ENCODE measurements at places on chromosomes 3 and 15.

GRCh38 chr15:63338170-63338569, 43.5 kb downstream of the CA12 start:
- no peak for DNase-seq

- DNase-seq: no peak
Measured at GRCh38 chr3:144308396-144308795, 336.8 kb downstream of the DIPK2A start.

- no peak for DNase-seq
Measured at GRCh38 chr3:45802146-45802545, 5.8 kb upstream of the SLC6A20 start.

DNA sequence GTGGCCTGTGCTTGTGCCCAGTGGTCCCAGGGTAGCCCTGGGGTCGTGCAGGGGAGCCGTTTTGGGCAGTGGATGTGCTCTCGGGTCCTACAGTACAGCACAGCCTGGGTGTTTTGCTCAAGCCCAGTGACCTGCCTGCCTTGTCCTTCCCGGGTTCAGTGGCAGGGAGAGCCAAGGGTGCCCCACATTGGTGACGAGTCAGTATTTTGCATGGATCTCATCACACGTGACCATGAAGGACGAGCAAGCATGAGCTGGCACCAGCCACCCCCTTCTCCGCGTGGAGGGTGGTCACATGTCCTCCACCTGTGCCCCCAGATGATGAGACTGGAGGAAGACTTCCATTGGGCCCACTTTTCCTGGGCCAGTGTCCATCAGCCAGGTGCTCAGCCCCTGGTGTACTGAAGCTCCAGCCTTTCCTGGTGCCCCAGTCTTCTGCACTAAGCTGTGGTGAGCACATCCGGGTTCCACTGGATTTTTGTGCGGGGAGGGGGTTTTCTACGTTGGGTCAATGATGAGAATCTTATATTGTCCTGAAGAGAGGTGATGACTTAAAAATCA, 197.5 kb downstream of the UBE3A start:
- DNase-seq: no peak

DNA sequence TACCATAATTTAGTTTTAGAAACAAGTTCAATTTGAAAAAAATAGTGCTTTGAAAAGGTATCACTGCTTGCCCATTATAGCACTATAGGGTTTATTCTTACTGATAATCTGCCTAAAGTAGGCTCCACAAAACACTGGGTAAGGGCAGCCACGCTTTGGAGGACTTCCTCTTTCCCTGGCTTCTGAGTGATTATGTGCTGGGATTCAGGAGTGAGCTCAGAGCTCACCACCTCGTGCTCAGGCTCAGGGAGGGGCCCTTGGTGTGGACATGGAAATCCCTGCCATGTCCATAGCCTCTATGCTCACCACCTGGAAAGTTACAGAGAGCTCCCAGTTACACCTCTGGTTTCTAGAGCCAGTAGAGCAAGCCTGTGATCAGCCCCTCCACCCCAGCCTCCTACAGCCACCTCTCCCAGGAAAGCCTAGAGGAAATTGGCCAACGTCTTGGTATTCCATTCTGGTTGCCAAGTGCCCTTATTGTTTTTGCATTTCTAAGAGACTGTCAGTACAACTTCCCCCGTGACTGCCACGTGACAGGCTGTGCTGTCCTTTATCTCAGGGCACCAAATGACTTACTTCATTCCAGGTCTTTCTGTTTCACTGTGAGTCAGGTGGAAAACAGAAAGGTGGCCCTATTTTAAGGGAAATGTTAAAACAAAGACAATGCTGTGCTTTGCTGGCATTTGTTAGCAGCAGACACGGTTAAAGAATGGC, 316.0 kb downstream of the RORA start:
- DNase-seq: no peak

GRCh38 chr3:76300746-76301145, 515.4 kb upstream of the ZNF717 start:
- DNase-seq: no peak

DNA sequence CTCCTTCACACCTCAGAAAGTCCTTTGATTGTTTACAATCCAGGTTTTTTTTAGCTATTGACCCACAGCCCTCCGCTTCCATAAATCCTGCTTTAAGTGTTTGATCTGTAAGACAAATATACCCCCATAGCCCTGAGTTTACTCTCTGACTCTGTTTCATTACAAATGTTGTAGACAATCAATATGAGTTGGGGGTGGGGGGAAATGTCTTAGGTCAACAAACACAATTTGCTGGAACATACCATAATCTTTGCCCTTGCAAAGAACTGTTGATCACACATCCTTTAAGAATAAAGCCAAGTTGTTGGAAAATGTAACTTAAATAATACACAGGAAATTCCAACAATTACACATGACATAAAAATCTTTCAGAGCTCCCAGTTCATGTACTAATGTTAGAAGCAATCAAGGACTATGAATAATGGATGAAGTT, 301.8 kb upstream of the SEMA6D start:
- DNase-seq: no peak

GRCh38 chr3:43964640-43965039, 273.9 kb downstream of the ABHD5 start:
- DNase-seq: no peak

DNA sequence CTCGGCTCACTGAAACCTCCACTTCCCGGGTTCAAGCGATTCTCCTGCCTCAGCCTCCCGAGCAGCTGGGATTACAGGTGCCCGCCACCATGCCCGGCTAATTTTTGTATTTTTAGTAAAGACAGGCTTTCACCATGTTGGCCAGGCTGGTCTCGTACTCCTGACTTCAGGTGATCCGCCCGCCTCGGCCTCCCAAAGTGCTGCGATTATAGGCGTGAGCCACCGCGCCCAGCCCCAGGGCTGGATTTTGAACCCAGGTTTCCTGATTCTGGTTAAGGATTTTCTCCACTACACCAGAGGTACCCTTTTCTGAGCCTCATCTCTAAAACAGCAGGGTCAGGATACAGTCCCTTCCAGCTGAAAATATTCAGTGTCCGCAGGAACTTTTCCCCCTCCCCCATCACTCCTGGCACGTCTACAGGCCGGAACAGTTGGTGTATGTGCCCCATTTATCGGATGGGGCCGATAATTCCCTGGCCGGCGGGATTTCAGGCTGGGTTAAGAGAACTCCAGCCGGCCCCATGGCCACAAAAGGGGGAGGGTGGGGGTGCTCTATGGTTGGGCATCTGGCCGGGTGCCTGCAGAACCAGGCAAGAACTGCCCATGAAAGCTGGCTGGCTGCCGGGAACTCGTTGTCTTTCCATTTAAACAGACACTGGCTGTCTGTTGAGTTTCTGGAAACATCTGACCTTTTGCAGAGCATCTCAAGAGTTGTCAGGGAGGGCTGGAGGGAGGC, 26.8 kb upstream of the SEMA4B start:
- DNase-seq: no peak

DNA sequence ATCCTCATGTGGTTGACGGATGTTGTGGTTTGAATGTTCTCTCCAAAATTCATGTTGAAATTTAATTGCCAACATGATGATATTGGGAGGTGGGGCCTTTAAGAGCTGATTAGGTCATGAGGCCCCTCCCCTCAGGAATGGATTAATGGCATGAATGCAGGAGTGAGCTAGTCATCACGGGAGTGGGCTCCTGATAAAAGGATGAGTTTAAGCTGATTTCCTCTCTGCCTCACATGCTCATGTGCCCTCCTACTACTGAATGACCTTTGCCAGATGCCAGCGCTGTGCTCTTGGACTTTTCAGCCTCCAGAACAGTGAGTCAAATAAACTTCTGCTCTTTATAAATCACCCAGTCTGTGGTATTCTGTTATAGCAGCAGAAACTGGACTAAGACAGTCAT, 111.2 kb downstream of the MYO5A start:
- DNase-seq: no peak

- DNase-seq: no peak
Measured at GRCh38 chr3:148184798-148185197, 512.9 kb upstream of the AGTR1 start.

- no peak for DNase-seq
Measured at GRCh38 chr3:182357928-182358327, 435.4 kb upstream of the ATP11B start.

DNA sequence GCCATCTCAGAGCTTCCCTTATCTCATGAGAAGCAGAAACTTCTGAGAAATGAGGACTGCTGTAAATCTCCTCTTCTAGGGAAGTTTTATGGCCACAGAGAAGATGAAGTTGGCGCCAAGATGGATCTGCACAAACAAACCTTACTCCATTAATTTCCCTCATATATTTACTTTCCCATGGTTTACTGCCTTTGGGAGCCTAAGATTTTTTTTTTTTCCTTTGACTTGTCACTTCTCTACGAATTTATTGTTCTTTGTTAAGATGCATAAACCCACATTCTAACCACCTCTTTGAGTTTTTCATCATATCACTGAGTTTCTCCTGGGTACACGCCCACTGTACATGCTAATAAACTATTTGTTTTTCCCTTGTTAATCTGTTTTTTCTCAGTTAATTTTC, 21.5 kb upstream of the NPTN start:
- no peak for DNase-seq

- no peak for DNase-seq
Measured at GRCh38 chr3:150082898-150083654, 112.4 kb upstream of the PFN2 start.

- DNase-seq: no peak
Measured at GRCh38 chr3:122067214-122067550, 12.0 kb downstream of the CD86 start.

DNA sequence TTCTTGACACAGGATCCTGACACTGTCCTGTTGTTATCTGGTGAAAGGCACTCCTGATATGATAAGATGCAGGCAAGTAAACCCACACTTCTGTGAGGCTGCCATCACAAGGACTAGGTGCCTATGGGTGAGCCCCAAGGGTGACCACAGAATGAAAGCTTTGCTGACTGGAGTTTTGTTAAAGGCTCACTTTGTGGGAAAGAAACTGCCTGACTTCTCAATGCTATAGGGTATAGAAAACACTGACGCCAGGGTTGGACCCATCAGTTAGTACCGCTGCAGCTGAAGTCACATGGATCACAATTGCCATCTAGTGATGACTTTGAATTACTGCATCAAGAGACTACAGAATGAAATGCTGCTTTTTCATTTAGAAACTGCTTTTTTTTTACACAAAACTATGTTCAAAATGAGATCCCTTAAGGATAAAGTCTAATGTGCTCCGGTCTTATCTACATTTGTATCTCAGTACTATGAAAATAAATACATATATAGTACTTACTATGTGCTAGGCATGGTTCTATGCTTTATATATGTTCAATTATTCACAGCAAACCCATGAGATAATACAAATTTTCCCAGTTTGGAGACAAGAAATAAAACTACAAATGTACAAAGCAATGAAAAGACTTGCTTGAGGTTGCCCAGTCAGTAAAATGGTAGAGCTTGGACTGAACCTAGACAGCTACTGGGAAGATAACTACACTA, 64.2 kb upstream of the CMSS1 start:
- DNase-seq: peak; percentile 27

- DNase-seq: no peak
Measured at GRCh38 chr3:78794431-78794830, 973.4 kb downstream of the ROBO1 start.

DNA sequence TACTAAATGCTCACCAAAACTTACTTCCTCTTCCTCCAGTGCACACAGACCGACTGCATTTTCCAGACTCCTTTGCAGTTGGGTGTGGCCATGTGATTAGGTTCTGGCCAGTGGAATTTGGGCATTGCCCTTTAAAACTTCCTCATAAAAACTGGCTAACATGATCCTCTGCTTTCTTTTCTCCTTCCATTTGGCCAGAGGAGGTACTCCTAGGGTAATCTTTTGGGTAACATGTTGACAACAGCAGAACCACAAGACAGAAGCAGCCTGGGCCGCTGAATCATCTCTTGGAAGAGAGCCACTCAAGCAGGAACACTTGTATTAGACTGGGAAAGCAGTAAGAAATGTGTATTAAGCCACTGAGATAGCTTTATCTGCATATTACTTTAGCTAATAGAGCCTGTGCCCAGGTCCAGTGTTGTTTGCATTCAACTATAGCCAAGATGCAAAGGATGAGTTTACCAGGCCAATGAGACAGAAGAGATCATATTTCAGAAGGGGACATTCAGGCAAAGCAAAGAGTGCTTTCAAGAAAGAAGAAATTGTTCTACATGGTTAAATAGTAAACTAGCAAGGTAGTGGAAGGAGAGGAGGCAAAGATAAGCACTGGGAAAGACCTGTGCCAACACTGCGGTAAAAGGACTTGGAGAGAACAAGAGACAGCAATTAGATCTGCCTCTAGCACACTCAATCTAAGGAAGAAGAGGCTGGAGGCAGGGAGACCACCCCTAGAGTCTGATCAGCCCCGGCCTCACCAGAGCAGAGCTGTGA, 79.8 kb downstream of the PLCH1 start:
- peak; percentile 9 for DNase-seq

- DNase-seq: no peak
Measured at GRCh38 chr3:140470962-140471361, 206.9 kb upstream of the TRIM42 start.

GRCh38 chr3:51391566-51392354, 675 bp downstream of the RBM15B start:
- peak; percentile 43 for DNase-seq

DNA sequence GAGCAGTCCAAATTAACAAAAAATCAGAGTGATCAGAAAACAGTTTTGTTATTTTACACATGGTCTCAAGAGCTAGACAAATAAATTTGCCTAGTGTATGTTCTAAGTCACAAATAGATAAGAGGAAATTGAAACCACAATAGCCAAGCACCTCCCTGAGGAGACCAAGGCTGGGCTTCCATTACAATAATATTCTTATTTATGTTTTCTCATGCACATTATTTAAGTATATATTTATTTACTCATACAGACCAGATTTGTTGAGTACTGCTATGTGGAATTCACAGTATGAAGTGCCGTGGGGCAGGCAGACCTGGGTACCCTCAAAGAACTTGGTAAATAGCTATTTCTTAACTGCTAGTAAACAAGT, 242.3 kb upstream of the ICE2 start:
- no peak for DNase-seq

DNA sequence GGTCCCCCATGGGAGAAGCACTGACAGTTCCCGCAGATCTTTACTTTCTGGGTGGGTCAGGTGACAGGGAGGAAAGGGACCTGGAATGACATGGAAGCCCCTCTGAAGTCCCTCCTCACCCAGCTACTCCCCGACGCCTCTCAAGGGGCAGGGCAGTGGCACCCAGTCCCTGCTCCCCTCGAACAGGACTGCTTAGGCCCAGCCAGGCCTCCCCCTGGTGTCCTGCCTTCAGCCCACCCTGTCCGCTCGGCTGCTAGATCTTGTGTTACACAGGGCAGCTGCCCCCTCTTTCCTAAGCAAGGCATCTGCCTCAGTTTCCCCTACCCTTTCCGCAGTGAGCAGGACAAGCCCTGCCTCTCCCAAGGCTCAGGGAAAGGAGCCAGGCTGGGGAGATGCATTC, 226.5 kb downstream of the XXYLT1 start:
- no peak for DNase-seq

DNA sequence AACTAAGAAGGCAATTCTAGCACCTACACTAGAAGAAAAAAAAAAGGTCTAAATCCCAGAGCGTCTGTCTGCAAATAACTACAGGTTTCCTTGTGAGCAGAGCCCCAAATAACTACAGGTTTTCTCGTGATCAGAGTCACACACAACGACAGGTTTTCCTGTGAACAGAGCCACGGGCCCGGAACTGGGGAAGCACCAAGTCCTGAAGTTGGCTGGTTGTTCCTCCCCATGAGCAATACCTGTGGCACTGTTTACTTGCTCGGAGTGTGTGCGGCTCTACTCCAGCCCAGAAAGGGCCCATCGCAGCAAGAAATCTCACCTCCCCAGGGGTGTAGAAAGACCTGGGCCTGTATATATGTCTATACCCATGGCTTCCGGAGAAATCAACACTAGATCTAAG, 644 bp upstream of the MASP1 start:
- DNase-seq: no peak

Data from hepatic stellate cell (primary cell).